Activated naive CD4-positive, alpha-beta T cell treated with anti-CD3 and anti-CD28 coated beads for 36 hours (primary cell): ENCODE measurements at places on chromosomes 2 and 18. TPM values are rescaled to one million over a fixed set of nuclear protein-coding genes. Genes with fewer than 3 reads are reported as not detected.

Gene DYSF
- 0.07 TPM for total RNA-seq

- no peaks in the 10 kb centered on the region for H3K4me1 ChIP-seq
- H3K36me3 ChIP-seq: no peaks in the 10 kb centered on the region
- no peak overlapping the region for H3K4me3 ChIP-seq
- DNase-seq: no peak
- no peak overlapping the region for H3K27ac ChIP-seq
These were observed 539.8 kb upstream of the RAB6C start for GRCh38 chr2:129439406-129440302.

Gene AKAIN1
- not detected for total RNA-seq

Gene ZNF521
- total RNA-seq: not detected

GRCh38 chr2:20438334-20439192 lies 8.3 kb upstream of the RHOB start:
- no peaks in the 10 kb centered on the region for H3K4me1 ChIP-seq
- H3K36me3 ChIP-seq: no peaks in the 10 kb centered on the region
- peaks cover 2% of the 10 kb centered on the region for H3K27me3 ChIP-seq
- no peak for DNase-seq

- H3K27ac ChIP-seq: no peak overlapping the region
- no peak overlapping the region for H3K4me3 ChIP-seq
- no peak for DNase-seq
- H3K36me3 ChIP-seq: peaks cover 8% of the 10 kb centered on the region
These were observed 139.2 kb downstream of the MGAT5 start for GRCh38 chr2:134393075-134393461.

Gene VWA3B
- total RNA-seq: 0.43 TPM

Gene DSC3
- not detected for total RNA-seq

Gene EPB41L3
- 8.7 TPM for total RNA-seq

DNA sequence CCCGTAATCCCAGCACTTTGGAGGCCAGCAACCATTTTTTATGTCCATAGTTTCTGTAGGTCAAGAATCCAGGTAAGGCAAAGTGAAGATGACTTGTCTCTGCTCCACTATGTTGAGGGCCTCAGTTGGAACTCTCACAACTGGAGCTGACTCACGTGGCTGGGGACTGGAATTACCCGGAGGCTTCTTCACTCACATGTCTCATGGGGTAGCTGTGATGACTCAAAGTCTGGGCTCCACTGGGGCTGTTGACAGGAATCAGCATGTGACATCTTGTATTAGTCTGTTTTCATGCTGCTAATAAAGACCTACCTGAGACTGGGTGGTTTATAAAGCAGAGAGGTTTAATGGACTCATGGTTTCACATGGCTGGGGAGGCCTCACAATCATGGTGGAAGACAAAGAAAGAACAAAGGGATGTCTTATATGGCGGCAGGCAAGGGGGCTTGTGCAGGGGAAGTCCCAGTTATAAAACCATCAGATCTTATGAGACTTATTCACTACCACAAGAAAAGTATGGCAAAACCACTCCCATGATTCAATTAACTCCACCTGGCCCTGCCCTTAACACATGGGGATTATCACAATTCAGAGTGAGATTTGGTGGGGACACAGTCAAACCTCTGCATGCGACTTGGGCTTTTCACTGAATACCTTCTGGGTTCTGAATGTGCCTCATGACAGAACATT lies 7.8 kb upstream of the PPP1R1C start:
- no peak overlapping the region for H3K4me3 ChIP-seq
- peaks cover 9% of the 10 kb centered on the region for H3K4me1 ChIP-seq
- H3K27ac ChIP-seq: no peak overlapping the region
- DNase-seq: peak; percentile 54

DNA sequence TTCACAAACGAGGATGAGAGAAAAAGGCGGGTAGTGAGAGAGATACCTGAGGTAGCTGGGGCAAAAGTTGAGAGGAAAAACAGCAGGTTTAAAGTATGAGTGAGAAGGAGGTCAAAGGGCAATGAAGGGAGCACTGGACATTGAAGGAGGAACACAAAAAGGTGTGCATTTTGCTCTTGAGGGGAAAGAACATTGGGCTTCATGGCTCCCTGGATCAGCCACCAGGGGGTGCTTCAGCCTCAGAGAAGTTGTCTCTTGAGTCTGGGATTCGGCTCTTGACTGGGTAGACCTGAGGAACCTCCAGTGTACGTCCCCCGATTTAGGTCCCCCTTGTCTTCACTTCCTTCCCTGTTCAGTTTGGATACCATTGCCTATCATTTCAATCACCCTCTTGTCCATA lies 128.5 kb downstream of the RAPGEF4 start:
- no peak overlapping the region for H3K27ac ChIP-seq
- H3K4me1 ChIP-seq: no peaks in the 10 kb centered on the region
- no peaks in the 10 kb centered on the region for H3K36me3 ChIP-seq
- no peak overlapping the region for H3K4me3 ChIP-seq
- peaks cover 16% of the 10 kb centered on the region for H3K27me3 ChIP-seq

- no peak overlapping the region for H3K4me3 ChIP-seq
- no peak overlapping the region for H3K27ac ChIP-seq
- H3K4me1 ChIP-seq: peaks cover 9% of the 10 kb centered on the region
- no peak for DNase-seq
- H3K36me3 ChIP-seq: peaks cover 4% of the 10 kb centered on the region
These were observed 38.5 kb downstream of the KIF5C start for GRCh38 chr2:148913492-148913891.

Gene IKZF2
- 1.6 TPM for total RNA-seq

GRCh38 chr2:8526403-8526696 lies 155.5 kb upstream of the ID2 start:
- no peaks in the 10 kb centered on the region for H3K36me3 ChIP-seq
- H3K4me1 ChIP-seq: peaks cover 12% of the 10 kb centered on the region
- no peaks in the 10 kb centered on the region for H3K27me3 ChIP-seq
- no peak overlapping the region for H3K27ac ChIP-seq
- H3K4me3 ChIP-seq: no peak overlapping the region
- DNase-seq: no peak

DNA sequence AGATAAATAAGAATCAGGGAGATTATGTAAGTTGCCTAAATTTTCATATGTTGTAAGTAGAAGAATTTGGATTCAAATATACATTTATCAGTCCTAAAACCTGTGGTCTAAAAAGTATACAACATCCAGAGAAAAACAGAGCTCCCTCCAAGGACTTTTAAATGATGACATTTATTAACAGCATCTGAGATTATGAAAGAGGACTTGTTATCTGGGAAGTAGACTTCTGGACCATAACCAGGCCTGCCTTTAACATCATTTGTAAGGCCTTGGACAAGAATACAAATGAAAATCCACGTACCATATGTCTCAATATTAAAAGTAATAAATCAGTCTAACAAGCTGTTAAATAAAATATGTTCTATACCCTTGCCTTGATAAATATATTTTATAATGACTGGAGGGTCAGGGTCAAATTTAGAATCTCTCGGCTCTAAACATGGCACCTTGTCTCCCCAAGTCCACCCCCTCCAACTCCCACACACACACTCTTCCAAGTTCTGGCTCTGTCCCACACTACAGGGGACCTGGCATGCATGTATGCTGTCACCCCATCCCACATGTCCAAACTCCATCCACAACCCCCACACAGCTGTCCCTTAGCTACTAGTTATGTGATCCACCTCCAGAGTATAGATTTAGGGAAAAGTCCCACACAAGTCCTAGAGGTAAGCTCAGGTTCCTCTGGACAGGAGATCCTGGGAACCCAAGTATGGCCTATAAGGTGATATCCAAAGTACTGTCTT lies 382.6 kb downstream of the CDH2 start:
- DNase-seq: no peak
- H3K27ac ChIP-seq: no peak overlapping the region
- no peaks in the 10 kb centered on the region for H3K4me1 ChIP-seq
- H3K27me3 ChIP-seq: no peaks in the 10 kb centered on the region

- H3K4me1 ChIP-seq: no peaks in the 10 kb centered on the region
- no peak for DNase-seq
- H3K27me3 ChIP-seq: no peaks in the 10 kb centered on the region
- H3K4me3 ChIP-seq: no peak overlapping the region
- H3K27ac ChIP-seq: no peak overlapping the region
These were observed 247.9 kb downstream of the NDUFA10 start for GRCh38 chr2:239777219-239777618.

Gene LYPD1
- not detected for total RNA-seq

- no peak for DNase-seq
- H3K27ac ChIP-seq: no peak overlapping the region
- no peaks in the 10 kb centered on the region for H3K36me3 ChIP-seq
- peaks cover 18% of the 10 kb centered on the region for H3K4me1 ChIP-seq
These were observed 101.4 kb downstream of the PLA2R1 start for GRCh38 chr2:159961037-159961436.

Gene KIF1A
- 8.4 TPM for total RNA-seq

Gene FAM124B
- total RNA-seq: 0.43 TPM

Gene CLEC4F
- total RNA-seq: not detected

DNA sequence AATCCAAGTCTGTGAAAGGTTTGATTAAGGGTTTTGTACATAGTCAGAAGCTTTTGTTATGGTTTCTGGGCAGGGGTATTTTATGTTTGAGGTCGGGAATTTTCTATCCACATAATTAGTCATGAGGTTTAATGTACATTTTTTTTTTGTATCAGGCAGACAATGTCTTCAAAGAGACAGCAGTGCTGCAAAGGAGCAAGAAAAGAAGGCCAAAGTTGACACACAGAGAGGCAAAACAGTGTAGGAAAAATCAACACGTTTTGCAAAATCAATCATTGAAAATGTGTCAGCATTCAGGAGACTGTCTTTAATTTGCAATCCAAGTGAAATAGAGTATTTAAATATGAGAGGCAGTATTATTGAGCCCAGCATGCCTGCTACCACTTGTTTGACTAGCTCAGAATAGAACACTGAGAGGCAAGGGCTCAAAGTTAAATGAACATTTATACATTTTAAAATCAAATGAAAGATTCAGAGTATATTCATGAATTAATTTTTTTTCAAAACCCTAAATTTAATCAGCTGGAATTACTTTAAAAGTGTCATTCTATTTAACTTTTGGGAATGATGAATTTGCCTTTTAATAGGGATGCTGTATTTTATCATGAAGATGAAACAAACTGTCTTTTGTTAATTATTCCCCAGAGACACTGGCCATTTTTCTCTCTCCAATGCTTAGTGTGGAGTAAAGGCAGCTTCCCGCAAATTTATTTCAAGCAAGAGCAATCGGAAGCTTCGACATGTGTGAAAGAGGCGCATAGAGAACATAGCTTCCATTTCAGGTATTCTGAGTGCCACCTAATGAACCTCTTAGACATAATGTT lies 11.3 kb downstream of the VRK2 start:
- no peaks in the 10 kb centered on the region for H3K27me3 ChIP-seq
- DNase-seq: no peak
- H3K36me3 ChIP-seq: peaks cover 13% of the 10 kb centered on the region
- H3K27ac ChIP-seq: no peak overlapping the region

Gene GRHL1
- total RNA-seq: 0.79 TPM

Gene EVA1A
- total RNA-seq: not detected

Gene FZD7
- total RNA-seq: 0.17 TPM

DNA sequence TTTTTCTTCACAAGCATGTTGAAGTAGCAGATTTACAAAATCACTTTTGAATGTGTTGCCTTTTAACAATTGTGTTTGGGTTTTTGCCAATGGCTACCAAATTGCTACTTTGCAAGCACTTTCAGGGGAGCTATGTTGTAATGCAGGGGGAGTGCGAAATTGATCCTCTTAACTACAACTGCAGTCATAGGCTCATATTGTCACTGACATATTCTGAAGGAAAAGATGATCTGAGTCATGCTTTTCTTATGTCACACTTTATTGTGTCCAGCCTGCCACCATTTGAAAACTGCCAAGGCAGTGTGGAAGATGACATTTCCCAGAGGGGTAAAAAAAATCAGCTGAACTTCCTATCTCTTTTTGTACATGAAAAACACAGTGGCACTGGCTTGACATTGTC lies 74.9 kb downstream of the GPD2 start:
- H3K36me3 ChIP-seq: peaks cover 17% of the 10 kb centered on the region
- no peak overlapping the region for H3K27ac ChIP-seq
- DNase-seq: no peak
- H3K4me1 ChIP-seq: no peaks in the 10 kb centered on the region
- H3K4me3 ChIP-seq: no peak overlapping the region

DNA sequence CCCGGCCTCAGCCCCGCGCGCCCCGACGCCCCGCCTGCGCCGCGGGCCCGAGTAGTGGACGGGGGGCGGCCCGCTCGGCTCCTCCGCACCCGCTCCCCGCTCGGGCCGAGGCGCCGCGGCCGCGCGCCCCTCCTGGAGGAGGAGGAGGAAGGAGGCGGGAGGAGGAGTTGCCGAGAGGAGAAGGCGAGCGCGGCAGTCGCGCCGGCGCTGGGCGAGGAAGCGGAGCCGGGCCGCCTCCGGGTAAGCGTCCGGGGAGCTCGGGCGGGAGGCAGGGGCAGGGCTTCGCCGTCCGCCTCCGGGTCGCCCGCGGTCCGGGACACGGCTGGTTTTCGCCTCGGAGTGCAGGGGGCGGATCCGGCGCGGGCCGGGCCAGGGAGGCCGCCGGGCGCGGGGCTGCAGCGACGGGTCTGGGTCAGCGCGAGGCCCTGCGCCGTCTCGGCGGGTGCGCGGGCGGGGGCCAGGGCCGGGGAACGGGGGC lies at the start of gene SOCS6:
Gene SOCS6, plus strand, starts transcription at position 195 of the 478 bp plus-strand sequence. CDS start 35,624 bp downstream, outside the sequence.
- no peaks in the 10 kb centered on the region for H3K36me3 ChIP-seq
- H3K27me3 ChIP-seq: peaks cover 42% of the 10 kb centered on the region
- DNase-seq: peak; percentile 54
- H3K27ac ChIP-seq: no peak within 1 kb of the TSS
- H3K4me3 ChIP-seq: peak within 1 kb of the TSS; percentile 83
- H3K4me1 ChIP-seq: peaks cover 4% of the 10 kb centered on the region

GRCh38 chr2:131121464-131121863 lies 16.3 kb downstream of the PLEKHB2 start:
- peaks cover 19% of the 10 kb centered on the region for H3K4me1 ChIP-seq
- no peaks in the 10 kb centered on the region for H3K27me3 ChIP-seq
- DNase-seq: no peak
- H3K27ac ChIP-seq: no peak overlapping the region
- peaks cover 32% of the 10 kb centered on the region for H3K36me3 ChIP-seq

GRCh38 chr2:200658278-200658864 lies 72.6 kb downstream of the AOX1 start:
- no peak overlapping the region for H3K4me3 ChIP-seq
- no peaks in the 10 kb centered on the region for H3K4me1 ChIP-seq
- no peak overlapping the region for H3K27ac ChIP-seq
- no peak for DNase-seq

DNA sequence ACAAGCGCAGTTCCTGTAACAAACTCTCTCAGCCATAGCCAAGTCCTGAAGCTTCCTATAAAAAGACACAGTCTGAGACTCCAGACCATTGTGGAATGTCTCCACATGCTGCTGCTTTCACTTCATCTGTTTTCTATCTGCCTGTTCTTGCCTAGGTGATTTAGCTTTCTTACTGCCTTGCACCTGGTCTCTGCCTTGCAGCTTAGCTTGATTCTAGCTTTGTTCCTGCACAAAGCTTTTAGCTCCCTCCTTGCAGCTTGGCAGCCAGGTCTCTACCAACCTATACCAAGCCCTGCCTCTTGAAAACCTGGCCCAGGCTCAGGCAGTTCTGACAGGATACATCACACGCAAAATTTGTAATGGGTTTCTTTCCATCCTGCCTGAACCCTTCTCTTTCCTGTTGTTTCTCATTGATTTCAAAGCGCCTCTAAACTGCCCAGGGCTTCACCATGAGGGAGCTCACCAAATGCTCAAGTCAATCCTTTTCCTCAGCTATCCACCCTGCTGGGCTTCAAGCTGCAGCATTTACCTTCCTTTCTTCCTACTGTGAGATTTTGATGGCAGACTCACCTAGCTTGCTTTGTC lies 941.3 kb upstream of the NXPH2 start:
- H3K4me3 ChIP-seq: no peak overlapping the region
- H3K27me3 ChIP-seq: no peaks in the 10 kb centered on the region
- DNase-seq: no peak
- H3K4me1 ChIP-seq: no peaks in the 10 kb centered on the region
- H3K36me3 ChIP-seq: no peaks in the 10 kb centered on the region
- no peak overlapping the region for H3K27ac ChIP-seq
